Activated CD4-positive, alpha-beta T cell treated with anti-CD3 and anti-CD28 coated beads for 48 hours (primary cell): ENCODE measurements at places on chromosomes 1 and 21.

GRCh38 chr1:111604931-111605330, 14.7 kb upstream of the RAP1A start:
- DNase-seq = no peak

DNA sequence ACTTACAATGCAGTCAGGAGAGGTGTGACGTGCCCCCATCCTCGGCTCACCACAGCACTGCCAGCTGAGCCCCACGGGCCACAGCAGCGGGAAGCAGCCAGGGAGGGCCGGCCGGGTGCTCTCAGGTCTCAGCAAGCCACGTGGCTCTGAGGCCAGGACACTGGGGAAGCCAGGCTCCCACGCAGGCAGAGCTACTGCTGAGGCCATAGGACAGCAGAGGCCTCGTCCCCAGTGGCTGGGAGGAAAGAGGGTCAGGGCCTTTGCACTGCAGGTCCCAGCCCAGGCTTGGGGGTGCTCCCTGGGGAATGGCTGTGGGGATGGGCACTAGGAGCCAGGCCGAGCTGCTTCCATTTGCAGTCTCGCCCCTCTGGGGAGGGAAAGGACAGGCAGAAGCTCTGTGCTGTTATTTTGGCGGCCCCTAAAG, 5.8 kb downstream of the LRRC47 start:
- no peak for DNase-seq

DNA sequence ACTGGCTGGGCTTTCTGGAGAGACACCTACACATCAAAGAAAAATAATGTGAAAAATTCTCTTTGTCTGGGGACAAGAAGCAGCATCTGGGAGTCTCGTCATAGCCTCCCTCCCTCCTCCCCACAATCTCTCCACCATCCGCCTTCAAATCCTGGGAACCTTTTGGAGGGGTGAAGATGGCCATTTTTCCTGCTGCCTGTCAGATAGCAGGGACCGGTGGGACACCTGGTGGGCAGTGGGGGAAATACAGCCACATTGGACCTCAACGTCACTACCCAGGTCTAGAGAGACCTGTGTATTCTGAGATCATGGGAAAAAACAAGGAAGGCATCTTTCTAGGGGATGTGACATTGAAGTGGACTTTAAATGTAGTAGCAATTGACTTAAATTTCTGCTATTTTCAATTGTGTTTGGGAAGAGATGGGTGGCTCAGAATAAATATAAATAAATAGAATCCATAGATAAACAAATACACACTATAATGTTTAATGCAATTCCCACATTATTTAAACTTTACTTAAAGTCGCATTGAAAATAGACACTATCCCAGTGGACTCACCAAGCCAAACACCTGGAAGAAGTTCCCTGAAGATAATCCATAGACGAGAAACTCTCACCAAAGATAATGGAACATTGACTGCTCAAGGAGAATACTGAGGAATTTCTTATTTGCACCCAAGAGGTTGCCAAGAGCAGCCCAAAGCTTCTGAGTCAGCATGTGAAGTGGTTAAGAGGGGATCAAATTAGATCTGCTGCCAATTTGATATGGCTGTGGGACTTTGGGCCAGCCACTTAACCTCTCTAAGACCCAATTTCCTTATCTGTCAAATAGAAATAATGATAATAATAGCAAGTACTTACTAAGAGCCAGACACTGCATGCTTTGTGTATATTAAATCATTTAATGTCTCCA, 147.6 kb upstream of the CAMK1G start:
- DNase-seq = peak; percentile 72

GRCh38 chr1:63327417-63328054, 5.2 kb downstream of the FOXD3 start:
- DNase-seq = peak; percentile 78

DNA sequence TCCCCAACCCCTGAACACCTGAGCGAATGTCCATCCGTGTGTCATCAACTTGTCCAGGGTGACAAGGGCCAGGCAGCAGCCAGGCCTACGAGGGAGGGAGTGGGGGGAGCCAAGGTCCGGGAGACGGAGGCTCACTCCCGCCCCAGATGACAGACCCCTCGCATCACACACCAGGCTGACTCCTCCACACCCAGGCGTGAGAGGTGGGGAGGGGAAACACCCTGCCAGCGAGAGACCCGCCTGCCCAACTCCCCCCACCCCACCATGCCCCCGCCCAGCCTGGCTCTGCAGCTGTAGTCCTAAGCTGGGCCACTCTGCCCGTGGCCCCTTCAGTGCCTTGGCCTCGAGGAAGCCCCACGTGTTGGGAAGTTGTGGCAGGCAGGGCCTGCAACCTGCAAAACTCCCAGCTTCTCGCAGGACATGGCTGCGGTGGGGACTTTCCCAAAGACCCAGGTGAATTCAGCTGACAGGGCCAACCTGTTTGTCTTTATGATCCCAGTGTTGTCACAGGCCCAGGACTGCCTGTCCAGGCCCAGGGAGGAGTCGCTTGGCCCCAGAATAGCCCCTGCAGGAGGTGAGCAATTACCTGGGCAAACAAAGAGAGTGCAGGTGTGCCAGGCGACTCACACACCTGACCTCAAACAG, 62.9 kb downstream of the RIPK4 start:
- no peak for DNase-seq

DNA sequence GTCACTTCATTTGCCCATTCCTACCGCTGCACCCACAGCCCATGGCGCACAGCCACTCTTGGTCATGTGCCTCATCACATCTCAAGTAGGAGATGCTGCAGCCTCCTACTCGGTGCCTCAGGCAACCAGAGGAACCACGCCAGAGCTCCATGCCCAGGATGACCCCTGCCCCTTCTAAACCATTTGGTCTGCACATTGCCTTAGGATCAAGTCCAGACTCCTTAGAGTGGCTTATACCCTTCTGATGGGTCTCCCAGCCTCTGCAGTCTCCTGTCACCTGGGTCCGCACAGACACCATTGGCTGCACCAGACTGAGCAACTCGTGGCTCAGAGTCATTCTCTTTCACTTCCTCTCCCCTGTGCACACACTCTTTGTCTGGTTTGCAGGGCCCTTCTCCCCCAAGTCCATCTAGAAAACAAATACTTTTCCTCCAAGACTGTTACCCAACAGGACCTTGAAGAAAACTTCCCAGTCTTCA, 2.2 kb upstream of the ADORA3 start:
- no peak for DNase-seq

GRCh38 chr1:239269706-239270105, 116.7 kb upstream of the CHRM3 start:
- no peak for DNase-seq
